ENCODE measurements at places on chromosomes 1 and 21. TPM values are rescaled to one million over a fixed set of nuclear protein-coding genes. Genes with fewer than 3 reads are reported as not detected.

DNA sequence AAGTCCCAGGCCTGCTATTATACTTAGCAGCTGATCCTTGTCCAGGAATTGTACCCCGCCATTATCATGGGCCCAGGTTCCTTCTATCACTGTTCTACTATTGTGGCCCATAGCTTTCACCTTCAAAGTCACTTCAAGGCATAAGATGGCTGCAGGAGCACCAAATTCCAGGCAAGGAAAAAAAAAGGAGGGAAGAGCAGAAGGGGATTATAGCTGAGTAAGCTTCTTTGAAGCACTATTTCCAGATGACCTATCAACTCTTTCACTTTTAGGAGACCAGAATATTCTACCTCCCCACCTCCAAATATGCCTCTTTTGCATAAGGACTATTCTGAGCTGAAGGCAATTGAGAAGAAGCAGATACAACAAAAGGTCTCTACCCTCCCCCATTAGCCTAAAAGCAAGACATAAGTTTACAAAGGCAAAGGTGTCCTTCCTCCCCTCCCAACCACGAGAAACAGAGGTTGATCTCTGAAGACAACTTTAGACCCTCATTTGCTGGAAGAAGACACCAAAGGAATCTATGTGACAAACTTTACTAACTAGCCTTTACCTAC is 41.8 kb downstream of the PTAFR start:
- no peak overlapping the region for H3K4me3 ChIP-seq
- no peaks in the 10 kb centered on the region for H3K36me3 ChIP-seq
- no peak overlapping the region for H3K27ac ChIP-seq

CTSS gene
- not detected for total RNA-seq

GRCh38 chr21:24445517-24445916 is 1161.8 kb downstream of the MRPL39 start:
- DNase-seq: no peak
- no peaks in the 10 kb centered on the region for H3K27me3 ChIP-seq
- H3K4me3 ChIP-seq: no peak overlapping the region
- H3K27ac ChIP-seq: no peak overlapping the region
- no peaks in the 10 kb centered on the region for H3K4me1 ChIP-seq
- no peaks in the 10 kb centered on the region for H3K36me3 ChIP-seq

- no peaks in the 10 kb centered on the region for H3K4me1 ChIP-seq
- H3K27me3 ChIP-seq: no peaks in the 10 kb centered on the region
- H3K36me3 ChIP-seq: no peaks in the 10 kb centered on the region
- H3K27ac ChIP-seq: no peak overlapping the region
- no peak for DNase-seq
Measured at GRCh38 chr21:21232320-21232719, 234.1 kb downstream of the NCAM2 start.

DNA sequence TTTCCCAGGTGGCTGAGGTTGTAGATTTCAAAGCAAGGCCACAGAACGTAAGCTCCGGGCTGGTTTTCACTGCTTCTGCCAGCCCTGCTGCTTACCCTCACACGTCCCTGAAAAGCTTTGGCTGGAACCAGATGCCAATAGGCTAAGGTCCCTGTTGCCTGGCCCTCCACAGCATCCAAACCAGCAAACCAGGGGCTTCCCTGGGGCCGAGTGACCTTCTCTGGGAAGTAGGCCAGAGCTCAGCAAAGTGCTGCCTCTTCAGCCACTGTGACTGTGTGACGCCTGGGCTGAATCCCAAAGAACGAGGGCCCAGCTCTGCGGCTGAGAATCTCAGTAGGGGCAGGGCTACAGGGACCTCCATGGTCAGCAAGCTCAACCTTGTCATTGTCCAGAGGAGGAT is 28.9 kb upstream of the RBM15 start:
- no peaks in the 10 kb centered on the region for H3K4me1 ChIP-seq
- no peak overlapping the region for H3K4me3 ChIP-seq
- H3K36me3 ChIP-seq: no peaks in the 10 kb centered on the region
- no peak for DNase-seq
- no peak overlapping the region for H3K27ac ChIP-seq

DNA sequence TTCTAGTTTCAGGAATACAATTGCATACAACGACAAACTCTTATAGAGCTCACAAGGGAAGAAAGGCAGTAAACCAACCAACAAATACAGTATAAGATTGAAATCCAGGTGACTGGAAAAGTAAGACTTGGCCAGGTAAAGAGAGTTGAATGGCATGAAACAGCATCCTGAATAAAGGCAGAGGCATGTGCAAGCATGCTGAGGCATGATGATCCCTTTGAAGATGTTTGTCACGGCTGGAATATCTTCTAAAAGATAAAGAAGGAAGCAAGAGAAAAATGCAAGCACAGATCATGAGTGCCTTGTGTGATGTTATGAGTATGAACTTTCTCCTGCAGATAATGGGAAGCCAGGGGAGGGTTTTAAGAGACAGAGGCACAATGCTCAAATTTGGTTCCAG is 83.3 kb upstream of the SPATA6 start:
- no peak overlapping the region for H3K4me3 ChIP-seq
- no peak for DNase-seq
- H3K27ac ChIP-seq: no peak overlapping the region
- H3K4me1 ChIP-seq: no peaks in the 10 kb centered on the region
- no peaks in the 10 kb centered on the region for H3K36me3 ChIP-seq
- no peaks in the 10 kb centered on the region for H3K27me3 ChIP-seq

RGS5 gene
- 30.1 TPM for total RNA-seq

LCE2B gene
- not detected for total RNA-seq

GRCh38 chr1:9542430-9542829 is 3.2 kb downstream of the SLC25A33 start:
- H3K4me3 ChIP-seq: no peak overlapping the region
- H3K27ac ChIP-seq: no peak overlapping the region
- peaks cover 13% of the 10 kb centered on the region for H3K36me3 ChIP-seq
- no peaks in the 10 kb centered on the region for H3K27me3 ChIP-seq
- 0 out of 2 replicates have a peak, but pooled peaks cover 2% of the 10 kb centered on the region for H3K4me1 ChIP-seq

DNA sequence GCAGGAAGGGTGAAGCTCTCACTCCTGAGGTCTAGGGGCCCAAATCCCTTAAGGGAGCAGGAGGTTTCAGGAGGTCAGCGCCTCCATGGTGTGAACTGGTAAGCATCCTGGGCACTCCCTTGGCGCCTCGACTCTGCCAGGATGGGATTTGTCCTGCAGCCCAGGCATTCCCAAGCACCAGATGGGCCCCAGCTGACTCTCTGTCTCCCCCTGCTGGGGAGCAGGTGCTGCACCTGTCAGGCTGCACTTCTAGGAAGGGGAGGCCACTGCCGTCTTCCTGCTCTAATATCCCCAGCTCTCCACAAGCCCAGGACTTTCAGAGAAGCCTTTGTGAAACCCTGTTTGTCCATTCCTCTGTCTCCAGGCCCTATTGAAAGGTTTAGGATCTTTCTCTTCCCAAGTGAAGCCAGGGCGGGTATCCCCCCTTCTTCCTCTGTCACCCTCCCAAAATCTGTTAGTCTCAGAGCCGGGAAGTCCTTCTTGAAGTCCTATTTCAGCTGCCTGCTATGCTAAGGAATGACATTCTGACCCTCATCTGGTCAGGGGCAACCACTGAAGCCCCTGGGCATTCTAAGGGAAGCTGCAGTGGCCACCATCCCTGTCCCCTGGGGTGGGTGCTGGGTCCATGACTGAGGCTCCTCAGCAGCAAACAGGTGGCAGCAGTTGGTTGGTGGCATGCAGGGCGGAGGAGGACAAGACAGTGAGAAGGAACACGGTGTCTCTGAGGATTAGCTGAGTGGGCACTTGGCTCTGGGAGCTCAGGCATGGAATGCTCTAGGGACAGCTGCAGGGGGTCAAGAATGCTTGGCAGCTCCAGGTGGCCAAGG is 3.2 kb downstream of the MYBPH start:
- H3K4me3 ChIP-seq: no peak overlapping the region
- no peaks in the 10 kb centered on the region for H3K27me3 ChIP-seq
- H3K4me1 ChIP-seq: no peaks in the 10 kb centered on the region
- DNase-seq: peak; percentile 88

BEST4 gene
- total RNA-seq: 1.3 TPM

- no peaks in the 10 kb centered on the region for H3K27me3 ChIP-seq
- H3K27ac ChIP-seq: no peak overlapping the region
- H3K36me3 ChIP-seq: peaks cover 48% of the 10 kb centered on the region
- DNase-seq: no peak
- no peaks in the 10 kb centered on the region for H3K4me1 ChIP-seq
Measured at GRCh38 chr21:45517249-45518065, 24.8 kb downstream of the SLC19A1 start.

- H3K4me3 ChIP-seq: no peak overlapping the region
- no peaks in the 10 kb centered on the region for H3K4me1 ChIP-seq
- no peak for DNase-seq
- H3K27ac ChIP-seq: no peak overlapping the region
Measured at GRCh38 chr21:14712121-14712715, 166.1 kb upstream of the SAMSN1 start.

DNA sequence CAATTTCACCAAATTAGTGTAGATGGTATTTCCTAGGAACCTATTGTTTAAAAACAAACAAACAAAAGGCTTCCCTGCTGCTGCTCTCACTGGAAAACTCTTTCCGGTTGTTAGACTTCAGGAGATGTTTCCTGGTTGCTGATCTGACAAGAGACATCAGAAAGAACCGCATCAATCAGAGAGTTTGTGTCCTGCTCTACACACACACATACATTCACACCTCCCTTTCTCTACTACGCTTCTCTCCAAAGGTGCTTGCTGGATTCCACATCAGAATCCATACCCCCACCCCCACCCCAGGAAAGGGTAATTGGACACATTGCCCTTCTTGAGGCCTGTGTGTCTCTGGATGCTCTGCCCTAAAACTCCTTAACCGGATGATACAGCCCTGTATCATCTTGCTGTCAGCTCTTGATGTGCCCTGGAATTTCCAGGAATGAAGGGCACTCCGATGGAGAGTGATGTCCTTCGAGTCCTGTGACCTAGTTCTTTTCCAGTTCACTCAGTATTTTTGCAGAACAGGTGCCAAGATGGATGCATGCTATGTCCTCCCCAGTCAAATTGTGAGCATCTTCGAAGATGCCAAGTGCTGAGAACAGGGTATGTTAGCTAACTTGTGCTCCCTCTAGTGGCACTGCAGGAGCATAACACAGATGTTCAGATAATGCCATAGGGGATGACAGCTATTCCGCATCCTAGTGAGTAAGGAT is 113.7 kb upstream of the SLC35F3 start:
- no peak overlapping the region for H3K27ac ChIP-seq
- no peaks in the 10 kb centered on the region for H3K27me3 ChIP-seq
- H3K36me3 ChIP-seq: peaks cover 6% of the 10 kb centered on the region
- H3K4me1 ChIP-seq: no peaks in the 10 kb centered on the region
- DNase-seq: peak; percentile 40

C4BPB gene
- total RNA-seq: not detected

DNA sequence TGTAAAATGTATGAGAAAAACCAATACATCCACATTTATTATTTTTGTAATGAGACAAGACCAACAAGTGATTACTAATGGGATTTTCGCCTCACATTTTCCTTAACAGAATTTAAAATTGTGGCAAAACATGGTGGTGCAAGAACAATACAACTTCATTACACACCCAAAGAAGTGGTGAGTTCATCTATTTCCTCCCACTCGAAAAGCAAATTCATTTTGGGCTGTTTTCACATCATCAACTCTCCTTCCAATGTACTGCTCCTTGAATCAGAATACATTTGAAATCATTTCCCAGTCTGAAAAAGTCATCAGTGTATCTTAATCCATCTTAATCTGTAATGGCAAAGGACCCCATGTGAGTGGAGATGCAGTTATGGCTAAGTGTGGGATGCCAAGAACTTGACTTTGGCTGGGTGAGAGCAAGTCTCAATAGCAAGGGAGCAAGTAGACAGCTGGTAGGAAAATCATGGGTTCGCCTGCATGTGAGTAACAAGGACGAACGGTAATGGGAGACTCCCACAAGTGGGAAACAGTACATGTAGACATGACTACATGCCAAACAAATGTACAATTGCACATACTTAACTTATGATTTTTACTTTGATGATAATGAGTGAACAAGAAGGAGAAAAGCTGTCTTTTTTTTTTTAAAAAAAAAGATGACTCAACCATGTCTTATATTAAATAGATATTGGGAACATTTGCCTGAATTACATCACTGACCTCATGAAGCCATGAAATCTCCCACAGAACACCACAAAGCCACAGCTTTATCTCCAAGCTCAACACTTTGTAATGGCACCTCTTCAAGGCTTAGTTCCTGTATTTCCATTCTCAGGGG is 46.0 kb downstream of the RUNX1 start:
- no peaks in the 10 kb centered on the region for H3K36me3 ChIP-seq
- no peaks in the 10 kb centered on the region for H3K4me1 ChIP-seq
- DNase-seq: no peak
- no peaks in the 10 kb centered on the region for H3K27me3 ChIP-seq
- H3K27ac ChIP-seq: no peak overlapping the region
- H3K4me3 ChIP-seq: no peak overlapping the region

- H3K36me3 ChIP-seq: no peaks in the 10 kb centered on the region
- no peak overlapping the region for H3K27ac ChIP-seq
- DNase-seq: no peak
Measured at GRCh38 chr1:66140072-66140471, 347.4 kb downstream of the PDE4B start.

AIRE gene
- 0.17 TPM for total RNA-seq

DNA sequence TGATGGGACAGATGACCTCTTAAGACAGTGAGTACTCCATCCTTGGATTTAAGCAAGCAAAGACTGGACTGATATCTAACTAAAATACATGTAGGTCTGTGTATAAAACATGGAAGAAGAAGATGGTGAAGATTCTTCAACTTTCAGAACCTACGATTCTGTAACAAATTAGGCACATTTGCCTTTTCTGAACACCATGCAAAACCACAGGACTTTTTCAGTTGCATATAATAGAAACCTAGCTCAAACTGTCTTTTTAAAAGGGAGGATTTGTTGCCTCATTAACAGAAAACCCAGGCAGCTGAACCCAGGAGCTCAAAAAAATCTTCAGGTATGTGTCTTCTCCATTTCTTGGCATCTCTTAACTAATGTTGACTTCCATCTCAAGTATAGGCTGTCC is 14.7 kb upstream of the TSPAN1 start:
- H3K36me3 ChIP-seq: no peaks in the 10 kb centered on the region
- no peak overlapping the region for H3K4me3 ChIP-seq
- DNase-seq: no peak

- DNase-seq: no peak
- H3K27ac ChIP-seq: no peak overlapping the region
- H3K4me3 ChIP-seq: no peak overlapping the region
- no peaks in the 10 kb centered on the region for H3K27me3 ChIP-seq
Measured at GRCh38 chr21:45638707-45639106, 4.8 kb upstream of the PCBP3 start.

- H3K4me3 ChIP-seq: no peak overlapping the region
- DNase-seq: no peak
- H3K27me3 ChIP-seq: 0 out of 2 replicates have a peak, but pooled peaks cover 3% of the 10 kb centered on the region
- H3K36me3 ChIP-seq: no peaks in the 10 kb centered on the region
Measured at GRCh38 chr1:111603979-111604378, 15.6 kb upstream of the RAP1A start.

DNA sequence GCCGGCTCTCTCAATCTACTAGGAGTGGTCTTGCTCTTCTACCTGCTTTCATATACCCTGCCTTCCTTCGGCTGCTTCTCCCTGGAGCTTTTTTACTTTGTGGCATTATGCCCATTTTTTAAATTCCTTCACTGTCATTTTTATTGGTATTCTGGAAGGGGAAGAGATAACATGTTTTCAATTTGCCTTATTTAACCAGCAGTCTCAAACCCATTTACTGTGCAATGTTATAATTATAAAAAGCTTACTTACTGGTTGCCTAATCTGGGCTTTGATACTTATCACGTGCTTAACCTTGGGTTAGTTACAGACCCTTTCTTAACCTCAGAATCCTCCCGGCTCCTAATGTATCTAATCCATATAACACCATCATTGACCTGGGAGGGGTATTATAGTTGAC is 128.1 kb downstream of the SIPA1L2 start:
- no peak for DNase-seq
- peaks cover 5% of the 10 kb centered on the region for H3K4me1 ChIP-seq
- no peaks in the 10 kb centered on the region for H3K36me3 ChIP-seq
- no peak overlapping the region for H3K27ac ChIP-seq
- H3K27me3 ChIP-seq: no peaks in the 10 kb centered on the region

Data from H9 (cell line).